Tracheal epithelial cell (primary cell): ENCODE measurements at places on chromosomes 7 and 10. TPM values are rescaled to one million over a fixed set of nuclear protein-coding genes. Genes with fewer than 3 reads are reported as not detected.

SLC26A5 gene
- not detected in 2 replicates for total RNA-seq

WNT8B gene
- total RNA-seq = not detected in 2 replicates

IL6 gene
- total RNA-seq = 23.1 TPM in 1 of 2 replicates, not detected in the other

LSM8 gene
- total RNA-seq = 29.6 and 36.7 TPM in 2 replicates

SDK1 gene
- 0.43 and 1.7 TPM in 2 replicates for total RNA-seq

CNTNAP2 gene
- 0.43 and 2.2 TPM in 2 replicates for total RNA-seq

NPFFR1 gene
- not detected in 2 replicates for total RNA-seq

EBLN1 gene
- not detected in 2 replicates for total RNA-seq

ABCB1 gene
- 0.64 and 13.3 TPM in 2 replicates for total RNA-seq

PTPN20 gene
- 1.1 and 2.4 TPM in 2 replicates for total RNA-seq

DYNC1I1 gene
- total RNA-seq = 0.21 and 0.24 TPM in 2 replicates

NRAP gene
- total RNA-seq = under 0.01 TPM in 1 of 2 replicates, not detected in the other

GPR146 gene
- total RNA-seq = 2.8 and 3.9 TPM in 2 replicates

BEND7 gene
- total RNA-seq = 1.3 and 6.0 TPM in 2 replicates

FAM13C gene
- under 0.01 and 0.24 TPM in 2 replicates for total RNA-seq

KLF14 gene
- total RNA-seq = not detected in 2 replicates

SAP25 gene
- not detected in 2 replicates for total RNA-seq

SPDYE9 gene
- not detected in 2 replicates for total RNA-seq

MSANTD7 gene
- 15.2 and 17.7 TPM in 2 replicates for total RNA-seq

CPA2 gene
- total RNA-seq = 0.43 TPM in 1 of 2 replicates, not detected in the other

SLC35B4 gene
- total RNA-seq = 7.0 and 10.2 TPM in 2 replicates

LIPK gene
- total RNA-seq = 0.43 and 0.48 TPM in 2 replicates

DPYSL4 gene
- 0.21 and 1.2 TPM in 2 replicates for total RNA-seq

ZCWPW1 gene
- total RNA-seq = 1.4 and 2.8 TPM in 2 replicates

C10orf67 gene
- not detected in 2 replicates for total RNA-seq

GRM3 gene
- not detected in 2 replicates for total RNA-seq

MAT1A gene
- total RNA-seq = under 0.01 TPM in 1 of 2 replicates, not detected in the other

RAMP3 gene
- 0.21 TPM in 1 of 2 replicates, not detected in the other for total RNA-seq

COL26A1 gene
- total RNA-seq = not detected in 2 replicates

PMS2 gene
- total RNA-seq = 17.6 and 34.3 TPM in 2 replicates

UPK3BL2 gene
- 10.0 and 17.1 TPM in 2 replicates for total RNA-seq

NYAP1 gene
- total RNA-seq = 0.85 and 1.4 TPM in 2 replicates

SSC4D gene
- 0.64 and 5.3 TPM in 2 replicates for total RNA-seq

TMEM225B gene
- total RNA-seq = 0.64 and 2.2 TPM in 2 replicates

JCAD gene
- total RNA-seq = 0.21 and 0.48 TPM in 2 replicates

TRIM50 gene
- total RNA-seq = not detected in 2 replicates

GIMAP6 gene
- under 0.01 TPM in 2 replicates for total RNA-seq

LRRC61 gene
- 10.4 and 10.6 TPM in 2 replicates for total RNA-seq

ZDHHC16 gene
- 32.4 and 40.5 TPM in 2 replicates for total RNA-seq

STEAP1 gene
- 13.7 and 20.0 TPM in 2 replicates for total RNA-seq

TMEM184A gene
- total RNA-seq = 8.2 and 24.9 TPM in 2 replicates

WEE2 gene
- not detected in 2 replicates for total RNA-seq

BMPER gene
- under 0.01 and 0.48 TPM in 2 replicates for total RNA-seq

OR2AE1 gene
- not detected in 2 replicates for total RNA-seq

CLCN1 gene
- total RNA-seq = under 0.01 TPM in 1 of 2 replicates, not detected in the other

HOXA9 gene
- total RNA-seq = 4.3 TPM in 1 of 2 replicates, not detected in the other

TBC1D12 gene
- total RNA-seq = 11.6 and 12.6 TPM in 2 replicates
